ENCODE measurements at places on chromosomes 3 and 15. TPM values are rescaled to one million over a fixed set of nuclear protein-coding genes. Genes with fewer than 3 reads are reported as not detected.
A peak's percentile ranks its signal among the peaks of the same experiment; 100 is the strongest.

- H3K36me3 ChIP-seq: peaks cover 2% of the 10 kb centered on the region
- no peak overlapping the region for H3K27ac ChIP-seq
- DNase-seq: peak; percentile 43
- H3K4me3 ChIP-seq: peak overlapping the region; percentile 63
- no peaks in the 10 kb centered on the region for H3K27me3 ChIP-seq
Observed at GRCh38 chr3:71389911-71390573, 193.5 kb downstream of the FOXP1 start.

DNA sequence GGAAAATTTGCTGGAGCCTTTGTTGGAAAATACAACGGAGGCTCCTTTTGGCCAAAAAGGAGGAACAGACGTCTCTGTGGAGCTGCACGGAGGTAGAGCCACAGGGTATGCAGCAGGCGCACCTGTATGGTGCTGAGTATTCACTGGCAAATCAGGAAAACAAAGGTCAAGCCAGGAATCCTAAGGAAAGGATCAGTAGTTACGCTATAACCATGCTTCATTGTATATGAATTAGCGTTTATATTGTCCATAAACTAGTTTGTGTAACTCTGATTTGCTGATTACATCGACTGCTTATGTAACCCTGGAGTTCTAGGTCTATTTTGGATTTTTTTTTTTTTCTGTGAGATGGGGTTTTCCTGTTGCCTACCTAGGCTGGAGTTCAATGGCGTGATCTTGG, 45.4 kb downstream of the LPP start:
- no peak for DNase-seq
- no peak overlapping the region for H3K27ac ChIP-seq
- H3K27me3 ChIP-seq: no peaks in the 10 kb centered on the region

- peaks cover 25% of the 10 kb centered on the region for H3K36me3 ChIP-seq
- H3K27ac ChIP-seq: no peak overlapping the region
- no peak overlapping the region for H3K4me3 ChIP-seq
- H3K27me3 ChIP-seq: peaks cover 33% of the 10 kb centered on the region
Observed at GRCh38 chr15:69751147-69751546, 298.5 kb downstream of the RPLP1 start.

DNA sequence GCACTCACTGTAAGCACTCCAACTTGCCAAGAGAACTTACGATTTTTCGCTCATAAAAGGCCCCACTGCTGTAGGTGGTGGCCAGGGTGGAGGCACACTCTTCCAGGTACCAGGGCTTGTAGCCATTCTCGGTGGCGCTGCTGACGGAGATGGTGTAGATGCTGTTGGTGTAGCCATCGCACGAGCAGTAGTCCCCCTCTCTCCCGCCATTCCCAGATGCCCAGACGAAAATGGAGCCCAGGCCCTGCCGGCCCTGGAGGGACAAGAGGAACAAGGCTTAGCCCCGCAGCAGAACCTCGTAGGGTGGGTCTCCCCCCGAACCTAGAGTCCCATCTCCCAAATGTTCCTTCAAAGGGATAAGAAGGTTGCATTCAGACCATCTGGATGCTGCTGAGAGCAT, 96.3 kb downstream of the PCSK6 start:
- peaks cover 6% of the 10 kb centered on the region for H3K4me1 ChIP-seq
- no peak for DNase-seq
- H3K27me3 ChIP-seq: peaks cover 32% of the 10 kb centered on the region
- H3K27ac ChIP-seq: no peak overlapping the region

DNA sequence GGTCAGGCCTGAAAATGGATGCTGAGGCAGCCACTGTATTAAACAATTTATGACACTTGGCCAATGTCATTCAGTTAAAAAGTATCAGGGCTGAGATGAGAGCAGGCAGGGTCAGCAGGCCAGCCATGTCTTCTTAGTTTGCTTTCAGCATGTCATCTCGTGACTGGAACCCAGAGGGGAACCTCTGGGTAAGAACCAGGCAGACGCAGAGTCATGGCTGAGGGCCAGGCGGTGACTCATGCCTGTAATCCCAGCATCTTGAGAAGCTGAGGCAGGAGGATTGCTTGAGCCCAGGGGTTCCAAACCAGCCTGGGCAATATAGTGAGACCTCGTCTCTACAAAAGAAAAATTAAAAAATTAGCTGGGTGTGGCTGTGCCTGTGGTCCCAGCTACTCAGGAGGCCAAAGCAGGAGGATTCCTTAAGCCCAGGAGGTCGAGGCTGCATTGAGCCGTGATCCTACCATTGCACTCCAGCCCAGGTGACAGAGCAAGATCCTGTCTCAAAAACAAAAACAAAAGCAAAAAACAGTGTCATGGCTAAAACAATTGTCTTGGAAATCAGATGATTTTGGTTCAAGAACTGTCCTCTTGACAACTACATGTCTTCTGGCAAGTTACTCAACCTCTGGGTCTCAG, 11.7 kb downstream of the BCL2L10 start:
- DNase-seq: peak; percentile 36
- H3K27ac ChIP-seq: no peak overlapping the region
- no peaks in the 10 kb centered on the region for H3K4me1 ChIP-seq
- no peaks in the 10 kb centered on the region for H3K36me3 ChIP-seq
- no peaks in the 10 kb centered on the region for H3K27me3 ChIP-seq
- H3K4me3 ChIP-seq: no peak overlapping the region

DNA sequence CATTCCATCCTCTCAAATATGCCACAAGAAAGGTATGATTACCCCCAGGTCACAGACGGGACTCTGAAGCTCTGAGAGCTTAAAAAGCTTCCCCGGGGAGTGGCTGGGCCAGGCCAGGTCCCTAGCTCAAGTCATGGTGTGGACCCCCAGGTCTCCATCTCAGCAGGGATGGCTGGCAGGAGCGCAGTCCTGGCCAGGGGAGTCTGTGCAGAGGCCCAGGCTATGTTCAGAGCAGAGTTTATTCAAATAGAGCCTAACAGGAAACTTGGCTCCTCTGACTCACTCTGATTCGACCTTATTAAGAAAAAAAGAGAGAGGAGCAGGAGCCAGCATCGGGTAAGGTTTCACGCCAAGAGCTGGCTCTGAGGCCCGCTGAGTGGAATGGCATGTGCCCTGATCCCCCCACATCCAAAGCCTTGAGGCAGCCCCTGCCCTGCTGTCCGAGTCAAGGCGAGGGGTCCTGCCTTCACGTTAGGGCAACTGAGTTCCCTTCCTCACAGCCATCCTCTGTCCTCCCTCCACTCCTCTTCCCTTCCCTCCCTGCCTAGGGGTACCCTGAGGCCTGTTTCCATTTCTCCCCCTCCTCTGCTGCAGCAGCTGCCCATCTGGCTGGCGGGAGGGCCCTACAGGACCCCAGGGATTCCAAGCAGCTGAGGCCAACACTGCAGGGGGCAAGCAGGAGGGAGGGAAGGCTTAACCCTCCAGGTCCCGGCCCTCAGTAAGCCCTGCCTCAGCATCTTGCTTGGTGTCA, 1.9 kb upstream of the LOXL1 start:
- H3K4me3 ChIP-seq: peak overlapping the region; percentile 52
- DNase-seq: peak; percentile 25
- H3K36me3 ChIP-seq: no peaks in the 10 kb centered on the region
- H3K4me1 ChIP-seq: peaks cover 52% of the 10 kb centered on the region
- peak overlapping the region; percentile 83 for H3K27ac ChIP-seq

Gene CORO2B
- 0.07 TPM for total RNA-seq
